Right lung (tissue), 10 donors: ENCODE measurements at places on chromosomes 16 and 17.

DNA sequence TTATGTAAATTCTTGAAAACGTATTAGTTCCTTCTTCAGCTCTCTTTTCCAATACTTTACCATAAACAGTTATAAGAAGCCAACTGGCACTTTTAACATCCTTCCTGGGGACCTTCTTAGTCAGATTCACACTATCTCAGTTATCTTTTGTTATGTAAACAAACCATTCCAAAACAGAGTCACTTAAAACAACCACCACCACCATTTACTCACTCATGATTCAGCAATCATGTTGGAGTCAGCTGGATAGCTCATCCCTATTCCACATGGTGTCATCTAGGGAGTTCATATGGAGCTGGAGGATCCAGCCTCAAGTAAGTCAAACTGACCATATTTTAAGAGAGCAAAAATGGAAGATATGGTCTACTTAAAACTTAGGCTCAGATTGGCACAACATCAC is 240.3 kb upstream of the IRX3 start:
- DNase-seq = no peak

DNA sequence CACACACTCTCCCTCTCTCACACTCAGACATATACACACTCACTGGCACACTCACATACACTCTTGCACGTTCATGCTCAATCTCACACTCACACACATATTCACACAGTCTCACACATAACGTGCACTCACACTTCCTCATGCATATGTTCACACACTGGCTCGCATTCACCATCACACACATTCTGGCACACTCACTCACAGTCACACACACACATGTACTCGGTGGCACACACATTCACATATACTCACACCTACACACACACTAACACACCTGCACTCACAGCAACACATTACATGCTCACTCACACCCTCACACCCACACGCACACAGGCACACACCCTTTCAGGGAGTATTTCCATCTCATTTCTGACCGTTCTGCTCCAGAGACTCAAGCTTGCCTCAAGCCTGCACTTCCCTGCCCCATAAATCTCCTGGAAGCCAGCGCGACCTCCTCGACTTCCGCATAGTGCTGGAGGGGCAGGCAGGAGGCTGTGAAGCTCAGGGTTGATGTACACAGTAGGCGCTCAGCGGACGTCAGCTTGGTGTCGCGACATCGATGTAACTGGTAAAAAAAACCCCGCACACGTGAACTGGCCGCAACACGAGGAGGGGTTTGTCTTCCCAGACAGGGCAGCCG is 66.7 kb upstream of the FOXF1 start:
- no peak for DNase-seq

- DNase-seq = peak; percentile 49
These were observed 789.9 kb upstream of the KIF2B start for GRCh38 chr17:53032861-53033271.

DNA sequence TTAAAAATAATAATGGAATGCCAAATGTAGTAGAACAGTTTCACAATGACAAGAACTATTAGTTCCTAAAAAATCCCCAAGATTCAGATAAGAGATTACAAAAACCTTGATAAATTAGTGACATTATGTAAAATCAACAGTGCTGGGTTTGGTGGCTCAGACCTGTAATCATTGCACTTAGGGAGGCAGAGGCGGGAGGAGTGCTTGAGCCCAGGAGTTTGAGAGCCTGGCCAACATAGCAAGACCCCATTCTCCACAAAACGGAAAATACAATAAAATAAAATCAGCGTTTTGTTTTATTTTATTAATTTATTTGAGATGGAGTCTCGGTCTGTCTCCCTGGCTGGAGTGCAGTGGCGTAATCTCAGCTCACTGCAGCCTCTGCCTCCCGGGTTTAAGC is 4.1 kb downstream of the CARD14 start:
- DNase-seq = no peak

GRCh38 chr16:84970447-84971127 is 40.7 kb downstream of the ZDHHC7 start:
- DNase-seq = peak; percentile 63

DNA sequence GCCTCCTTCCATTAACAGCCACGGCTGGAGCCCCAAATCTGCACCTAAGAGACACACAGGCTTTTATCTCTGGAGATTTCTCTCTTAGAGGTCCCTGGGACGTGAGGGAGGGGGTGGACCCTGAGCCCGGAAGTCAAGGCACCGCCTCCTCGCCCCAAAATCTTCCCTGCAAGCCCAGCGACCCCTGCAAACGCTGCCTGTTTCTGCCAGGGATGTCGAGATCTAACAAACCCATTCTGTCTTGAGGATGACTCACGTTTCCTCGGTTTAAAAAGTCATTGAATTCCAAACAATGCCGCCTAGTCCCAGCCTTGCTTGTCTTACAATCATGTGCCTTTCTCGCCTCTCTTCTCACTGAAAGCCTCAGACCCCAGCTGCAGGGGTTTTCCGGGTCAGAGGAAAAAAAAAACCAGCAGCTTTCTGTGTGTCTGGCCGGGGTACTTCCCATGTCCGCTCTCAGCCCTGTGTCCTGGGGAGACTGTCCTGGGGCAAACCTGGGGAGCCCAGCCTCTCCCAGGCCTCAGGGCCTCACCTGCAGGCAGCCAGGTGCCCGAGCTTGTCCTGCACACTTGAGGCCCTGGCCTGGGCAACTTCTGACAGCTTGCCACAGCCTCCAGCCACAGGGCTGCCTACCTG is 15.4 kb downstream of the ARL2BP start:
- DNase-seq = no peak

GRCh38 chr16:75552951-75553350 is 3.1 kb downstream of the TMEM231 start:
- DNase-seq = no peak

DNA sequence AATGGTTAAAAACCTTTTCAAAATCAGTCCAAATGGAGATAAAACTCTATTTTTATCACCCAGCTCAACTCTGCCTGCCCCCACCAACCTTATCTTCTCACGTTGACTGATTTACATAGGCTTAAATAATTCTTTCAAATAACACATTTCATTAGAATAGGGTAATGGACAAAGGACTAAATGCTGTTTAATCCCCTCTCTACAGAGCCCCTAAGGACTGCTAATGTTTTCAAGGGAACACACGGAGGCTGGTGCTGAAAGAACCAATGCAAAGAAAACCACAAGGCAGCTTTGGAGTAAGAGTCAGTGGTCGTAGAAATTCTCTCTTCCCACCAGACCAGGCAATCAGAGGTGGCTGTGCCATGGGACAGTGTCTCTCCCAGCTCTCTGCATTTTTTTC is 445.7 kb upstream of the MAF start:
- DNase-seq = no peak

DNA sequence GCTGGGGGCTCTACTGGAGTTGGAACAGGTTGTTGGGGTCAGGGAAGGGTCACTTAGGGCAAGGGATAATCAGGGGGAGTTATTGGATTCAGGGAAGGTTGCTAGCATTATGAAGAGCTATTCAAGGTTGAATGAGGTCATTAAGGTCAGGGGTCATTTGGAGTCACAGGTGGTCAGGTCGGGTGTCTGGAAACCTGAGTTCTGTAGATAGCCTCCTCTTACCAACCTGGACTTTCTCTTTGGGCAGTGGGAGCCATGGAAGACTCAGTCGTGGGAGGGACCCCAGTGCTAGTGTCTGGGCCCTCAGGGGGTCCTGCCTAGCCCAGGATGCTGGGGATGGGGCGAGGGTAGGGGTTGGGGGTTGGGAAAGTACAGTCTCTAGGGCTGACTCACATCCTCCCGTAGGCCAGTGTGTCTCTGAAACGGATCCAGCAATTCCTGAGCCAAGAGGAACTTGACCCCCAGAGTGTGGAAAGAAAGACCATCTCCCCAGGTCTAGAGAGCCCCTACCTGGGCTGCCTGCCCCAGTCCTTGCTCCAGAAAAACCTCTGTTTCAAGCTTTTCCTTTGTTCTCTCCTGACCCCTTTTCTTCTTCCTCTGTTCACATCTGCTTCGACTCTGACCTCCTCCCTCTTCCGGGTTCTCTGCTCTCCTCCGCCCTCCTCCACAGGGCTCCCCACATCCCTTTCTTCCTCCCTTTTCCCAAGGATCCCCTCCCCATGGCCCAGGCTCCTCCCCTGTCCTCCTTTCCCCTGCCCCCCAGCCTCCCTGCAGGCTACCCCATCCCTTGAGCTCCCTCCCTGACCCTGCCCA is 33.5 kb downstream of the ABCC3 start:
- no peak for DNase-seq
